ENCODE measurements at places on chromosomes 12 and 14. TPM values are rescaled to one million over a fixed set of nuclear protein-coding genes. Genes with fewer than 3 reads are reported as not detected.

Gene WNT1
- not detected for total RNA-seq

Gene PTCSC3
- total RNA-seq: not detected

Gene EIF2S1
- 201 TPM for total RNA-seq

Gene CPSF6
- total RNA-seq: 30.6 TPM

Gene SLC39A2
- 0.58 TPM for total RNA-seq

Gene SETD1B
- total RNA-seq: 2.0 TPM

Gene SLCO1B1
- total RNA-seq: not detected

Gene TROAP
- 24.2 TPM for total RNA-seq

Gene CMKLR1
- total RNA-seq: not detected

Gene CDCA4
- total RNA-seq: 20.5 TPM

Gene GLIPR1L2
- total RNA-seq: 0.18 TPM

Gene NOVA1
- total RNA-seq: 6.6 TPM

Gene NUAK1
- 9.9 TPM for total RNA-seq

Gene CYP46A1
- not detected for total RNA-seq

Gene CCDC175
- total RNA-seq: not detected

Gene TSPAN9
- total RNA-seq: 73.5 TPM

Gene LMO3
- 0.58 TPM for total RNA-seq

Gene SYT1
- 6.6 TPM for total RNA-seq

Gene AKAP3
- not detected for total RNA-seq

Gene OR4E2
- total RNA-seq: not detected

Gene DDIT3
- 32.9 TPM for total RNA-seq

Gene BCL7A
- total RNA-seq: 0.29 TPM

Gene KLHDC1
- 3.4 TPM for total RNA-seq

Gene P2RX7
- 4.6 TPM for total RNA-seq

Gene LGALS3
- 301 TPM for total RNA-seq

Gene GPRC5D
- not detected for total RNA-seq

Gene LGR5
- not detected for total RNA-seq

Gene LTB4R
- total RNA-seq: under 0.01 TPM

Gene MGP
- 11.2 TPM for total RNA-seq

Gene SNAPC1
- total RNA-seq: 12.4 TPM

Gene INHBC
- total RNA-seq: not detected

Gene PAX9
- total RNA-seq: 0.35 TPM

Gene NTN4
- 0.58 TPM for total RNA-seq

Gene IL22
- not detected for total RNA-seq

Gene KSR2
- total RNA-seq: not detected

Gene SLC22A17
- 16.8 TPM for total RNA-seq

Gene SPIC
- not detected for total RNA-seq

Gene RFX4
- not detected for total RNA-seq

Gene PEBP1
- total RNA-seq: 292 TPM

Gene TSPAN8
- not detected for total RNA-seq
